GM12878 (cell line): ENCODE measurements at places on chromosomes 6 and 20. TPM values are rescaled to one million over a fixed set of nuclear protein-coding genes. Genes with fewer than 3 reads are reported as not detected.

DNA sequence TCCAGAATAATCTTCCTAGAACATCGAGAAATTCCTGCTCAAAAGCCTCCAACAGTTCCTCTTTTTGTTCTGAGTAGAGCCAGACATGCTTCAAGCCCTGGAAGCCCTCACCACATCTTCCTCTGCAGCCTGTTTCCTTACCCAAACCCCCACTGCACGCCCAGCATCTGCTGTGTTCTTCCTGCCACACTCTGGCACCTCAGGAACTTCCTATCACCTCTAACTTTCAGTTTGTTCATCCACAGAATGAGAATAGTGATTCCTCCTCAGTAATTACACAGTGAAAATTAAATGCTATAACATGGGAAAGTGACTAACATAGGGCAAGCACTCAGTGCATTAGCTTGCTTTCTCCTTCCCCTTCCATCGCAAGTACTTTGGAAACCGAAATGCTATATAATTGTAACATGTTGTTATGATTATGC, 26.3 kb downstream of the C6orf89 start:
- 0 out of 2 replicates have a peak overlapping the region, but pooled peaks have one; percentile 15 for H3K27ac ChIP-seq
- DNase-seq: peak; percentile 11
- H3K36me3 ChIP-seq: peaks cover 5% of the 10 kb centered on the region

DNA sequence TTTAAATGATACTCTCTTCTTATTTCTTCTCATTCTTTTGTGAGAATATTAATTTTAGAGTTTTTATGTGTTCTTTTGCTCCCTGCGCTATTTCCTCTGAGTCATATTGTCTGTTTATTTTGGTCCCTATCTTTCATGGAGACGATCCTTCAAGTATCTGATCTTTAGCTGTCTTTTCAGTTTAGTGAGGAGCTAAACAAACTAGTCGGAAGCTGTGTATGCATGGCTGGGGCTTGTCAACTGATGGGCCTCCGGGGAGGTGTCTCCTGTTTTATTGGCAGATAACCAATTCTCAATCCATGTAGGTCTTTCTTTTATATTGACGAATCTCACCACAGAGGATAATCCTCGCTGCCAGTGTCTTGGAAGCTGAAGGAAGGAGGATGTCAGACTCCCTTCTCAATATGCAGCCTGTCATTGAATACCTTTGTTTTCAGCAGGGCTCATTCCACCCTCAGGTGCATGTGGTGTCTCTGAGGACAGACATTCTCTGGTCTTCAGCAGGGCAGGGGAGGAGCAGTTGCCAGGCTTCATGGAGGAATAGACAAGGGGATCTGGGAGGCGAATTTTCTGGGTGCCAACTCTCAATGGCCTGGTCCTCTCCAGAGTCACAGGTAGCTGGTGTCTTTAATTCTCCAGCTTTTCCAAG, 64.9 kb downstream of the RNF182 start:
- no peak for DNase-seq
- H3K4me1 ChIP-seq: no peaks in the 10 kb centered on the region
- H3K36me3 ChIP-seq: no peaks in the 10 kb centered on the region
- no peaks in the 10 kb centered on the region; the same call in 1 of the 2 replicates for H3K27me3 ChIP-seq

DNA sequence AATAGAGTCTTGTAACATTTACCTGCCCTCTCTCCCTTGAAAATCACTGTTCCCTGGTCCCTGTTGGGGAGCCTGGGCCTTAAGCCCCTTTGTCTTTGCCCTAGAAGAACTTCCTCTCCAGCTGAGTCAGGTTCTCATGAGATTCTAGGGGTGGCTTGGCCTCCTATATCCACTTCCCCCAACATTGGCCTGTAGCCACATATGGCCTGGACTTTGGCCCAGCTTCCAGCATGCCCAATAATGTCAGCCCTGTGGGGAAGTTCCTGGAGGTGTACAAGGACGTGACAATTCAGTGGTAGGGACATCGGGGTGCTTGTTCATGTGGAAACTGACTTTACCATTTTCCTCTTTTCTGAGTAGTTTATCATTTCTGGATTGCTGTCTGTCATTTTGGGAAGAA, 17.2 kb upstream of the MAS1L start:
- peaks cover 9% of the 10 kb centered on the region for H3K4me1 ChIP-seq
- H3K27me3 ChIP-seq: 0 out of 2 replicates have a peak, but pooled peaks cover 1% of the 10 kb centered on the region

DNA sequence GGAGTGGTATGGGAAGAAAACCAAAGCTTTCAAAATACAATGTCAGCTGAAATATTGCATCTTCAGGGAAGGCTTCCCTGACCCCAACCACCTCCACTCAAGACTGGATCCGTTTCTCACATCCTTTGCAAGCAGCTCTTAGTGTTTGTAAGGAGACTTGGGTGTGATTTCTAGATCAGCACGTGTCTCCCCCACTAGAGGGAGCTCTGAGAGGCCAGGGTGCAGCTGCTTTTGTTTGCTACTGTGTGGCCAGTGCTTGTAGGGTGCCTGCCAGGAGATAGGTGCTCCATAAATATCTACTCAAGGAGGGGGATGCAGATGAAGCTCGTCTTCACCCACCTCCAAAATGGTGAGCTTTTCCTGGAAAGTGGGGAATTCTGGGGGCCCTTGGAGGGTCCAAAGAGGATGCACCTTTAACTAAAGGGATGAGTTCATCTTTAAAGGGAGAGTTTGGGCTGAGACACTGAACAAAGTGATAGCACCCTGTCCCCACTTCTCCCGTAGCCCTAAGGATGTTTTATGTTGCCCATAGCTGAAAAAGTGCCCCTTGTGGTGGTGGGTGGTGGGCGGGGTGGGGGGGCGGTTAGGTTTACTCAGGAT, 52.6 kb upstream of the MAFB start:
- no peak overlapping the region for H3K27ac ChIP-seq
- no peak overlapping the region for H3K4me3 ChIP-seq
- no peaks in the 10 kb centered on the region for H3K4me1 ChIP-seq
- 0 out of 2 replicates have a peak, but pooled peaks cover 6% of the 10 kb centered on the region for H3K27me3 ChIP-seq
- no peak for DNase-seq

DNA sequence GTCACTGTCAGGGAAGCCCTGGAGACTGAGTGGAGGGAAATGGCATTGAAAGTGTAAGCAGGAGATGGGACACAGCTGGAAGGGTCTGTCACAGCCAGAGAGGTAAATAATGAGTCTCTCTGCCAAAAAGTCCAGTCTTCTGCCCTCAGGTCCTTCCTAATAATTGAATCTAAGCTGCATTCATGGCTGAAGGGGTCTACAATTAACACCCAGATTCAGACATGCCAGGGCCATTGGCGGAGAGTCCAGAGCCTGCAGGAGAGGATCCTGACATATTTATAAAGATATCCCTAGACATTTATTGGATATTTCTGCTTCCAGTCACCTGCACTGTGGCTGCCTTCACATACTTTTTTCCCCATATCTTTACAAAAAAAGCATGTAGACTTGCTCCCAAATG, 89.0 kb downstream of the LRFN2 start:
- H3K27ac ChIP-seq: no peak overlapping the region
- no peak for DNase-seq
- no peaks in the 10 kb centered on the region for H3K4me1 ChIP-seq
- H3K36me3 ChIP-seq: no peaks in the 10 kb centered on the region
- no peak overlapping the region for H3K4me3 ChIP-seq

GRCh38 chr20:44733341-44734069, 12.2 kb upstream of the KCNK15 start:
- H3K4me3 ChIP-seq: no peak overlapping the region
- no peak overlapping the region for H3K27ac ChIP-seq
- no peak for DNase-seq
- H3K36me3 ChIP-seq: no peaks in the 10 kb centered on the region
- H3K4me1 ChIP-seq: peaks cover 7% of the 10 kb centered on the region

- no peaks in the 10 kb centered on the region for H3K27me3 ChIP-seq
- peaks cover 31% of the 10 kb centered on the region for H3K4me1 ChIP-seq
- H3K36me3 ChIP-seq: peaks cover 18% of the 10 kb centered on the region
- H3K27ac ChIP-seq: peak overlapping the region; percentile 32; the same call in 1 of the 2 replicates
- DNase-seq: no peak
Observed at GRCh38 chr6:132481189-132481588, 31.7 kb downstream of the STX7 start.

DNA sequence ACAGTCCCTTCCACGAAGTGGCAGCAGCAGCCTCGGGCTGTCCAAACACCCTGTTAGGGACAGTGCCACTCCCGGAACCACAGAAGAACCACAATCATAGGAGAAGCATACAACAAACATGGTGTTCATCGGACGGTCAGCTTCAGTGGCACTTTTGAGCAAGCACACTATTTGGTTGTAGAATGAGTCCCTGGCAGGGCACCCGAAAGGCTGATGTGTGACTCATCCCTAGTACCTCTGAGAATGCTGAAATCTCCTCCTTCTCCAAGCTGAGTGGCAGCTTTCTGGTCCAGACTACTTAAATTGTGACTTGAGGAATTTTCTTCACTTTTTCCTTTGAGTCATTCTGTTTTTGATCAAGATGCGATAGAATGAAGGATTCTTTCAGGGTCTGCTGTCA, 282.5 kb downstream of the ESR1 start:
- H3K36me3 ChIP-seq: no peaks in the 10 kb centered on the region
- no peak overlapping the region for H3K27ac ChIP-seq
- no peak overlapping the region for H3K4me3 ChIP-seq
- H3K27me3 ChIP-seq: no peaks in the 10 kb centered on the region; the same call in 1 of the 2 replicates
- H3K4me1 ChIP-seq: no peaks in the 10 kb centered on the region

- no peaks in the 10 kb centered on the region for H3K27me3 ChIP-seq
- H3K4me3 ChIP-seq: no peak overlapping the region
- no peak for DNase-seq
- H3K27ac ChIP-seq: no peak overlapping the region
Observed at GRCh38 chr6:46453216-46453615, 38.0 kb downstream of the RCAN2 start.

DNA sequence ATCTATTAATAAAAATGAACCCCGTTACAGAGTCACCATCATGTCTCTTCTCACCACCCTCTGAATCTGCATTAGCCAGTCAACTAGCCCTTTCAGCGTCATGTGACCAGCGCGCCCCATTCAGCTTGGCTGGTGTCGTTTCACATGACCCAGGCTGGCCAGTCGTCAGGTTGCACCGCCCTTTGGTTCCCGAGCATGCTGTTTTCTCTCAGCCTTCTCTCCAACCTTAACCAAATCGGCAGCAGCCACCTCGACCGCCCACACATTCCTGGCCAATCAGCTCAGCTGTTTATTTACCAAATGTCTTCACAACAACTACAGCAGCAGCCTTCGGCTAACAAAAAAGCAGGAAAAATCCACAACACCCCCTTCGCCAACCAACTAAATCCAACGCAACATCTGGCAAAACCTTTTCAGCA, 5.6 kb downstream of the SRSF3 start:
- DNase-seq: no peak
- H3K27me3 ChIP-seq: no peaks in the 10 kb centered on the region
- no peak overlapping the region for H3K27ac ChIP-seq
- H3K4me3 ChIP-seq: peak overlapping the region; percentile 73

DNA sequence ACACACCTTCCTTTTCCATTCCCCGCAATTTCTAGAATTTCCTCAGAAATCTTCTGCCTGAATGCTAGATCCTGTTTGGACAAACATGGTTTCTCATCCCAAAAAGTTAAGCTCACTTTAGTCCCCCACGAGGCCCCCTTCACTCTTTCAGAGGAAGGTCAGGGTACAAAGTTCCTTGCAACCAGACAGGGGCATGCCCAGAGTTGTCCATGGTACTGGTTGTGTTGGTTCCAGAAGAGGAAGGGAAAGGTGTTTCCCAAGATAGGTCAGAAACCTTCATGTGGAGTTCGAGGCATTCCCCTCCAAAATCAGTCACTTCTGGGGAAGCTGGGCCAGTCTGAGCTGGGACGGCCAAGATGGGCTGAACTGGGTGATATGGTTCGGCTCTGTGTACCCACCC, 167.6 kb upstream of the MAFB start:
- DNase-seq: no peak
- no peaks in the 10 kb centered on the region for H3K36me3 ChIP-seq

- no peak for DNase-seq
- H3K4me1 ChIP-seq: no peaks in the 10 kb centered on the region
- H3K4me3 ChIP-seq: no peak overlapping the region
- H3K36me3 ChIP-seq: no peaks in the 10 kb centered on the region
- H3K27me3 ChIP-seq: no peaks in the 10 kb centered on the region
- no peak overlapping the region for H3K27ac ChIP-seq
Observed at GRCh38 chr6:27742833-27743573, 169.2 kb downstream of the OR2B2 start.

GRCh38 chr20:61840779-61841455, 224.8 kb downstream of the TAF4 start:
- no peak for DNase-seq
- no peaks in the 10 kb centered on the region for H3K4me1 ChIP-seq
- H3K36me3 ChIP-seq: no peaks in the 10 kb centered on the region
- no peaks in the 10 kb centered on the region for H3K27me3 ChIP-seq
- H3K4me3 ChIP-seq: no peak overlapping the region

GRCh38 chr6:27650620-27651370, 177.9 kb upstream of the ZNF184 start:
- no peak overlapping the region for H3K27ac ChIP-seq
- DNase-seq: no peak
- no peaks in the 10 kb centered on the region for H3K27me3 ChIP-seq
- no peaks in the 10 kb centered on the region for H3K4me1 ChIP-seq
- 0 out of 2 replicates have a peak overlapping the region, but pooled peaks have one; percentile 5 for H3K4me3 ChIP-seq

- H3K4me1 ChIP-seq: no peaks in the 10 kb centered on the region
- H3K27ac ChIP-seq: no peak overlapping the region
Observed at GRCh38 chr6:100023798-100024197, 29.8 kb upstream of the MCHR2 start.

DNA sequence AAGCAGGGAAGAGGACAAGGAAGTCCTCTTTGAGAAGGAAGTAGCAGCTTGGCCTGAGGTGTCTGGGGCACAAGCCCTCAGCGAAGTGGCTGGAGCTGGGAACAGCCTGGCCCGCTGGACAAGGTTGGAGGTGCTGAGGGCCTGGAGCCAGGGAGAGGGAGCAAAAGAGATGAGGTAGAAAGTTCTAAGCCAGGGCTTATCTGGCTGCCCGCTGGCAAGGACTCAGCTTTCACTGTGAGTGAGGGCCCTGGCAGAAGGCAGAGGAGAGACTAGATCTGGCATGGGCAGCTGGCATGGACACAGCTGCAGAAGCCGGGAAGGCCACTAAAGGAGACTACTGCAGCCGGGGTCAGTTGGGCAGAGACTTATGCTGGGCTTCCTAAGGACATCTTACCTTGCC, 21.8 kb upstream of the PCMTD2 start:
- H3K27ac ChIP-seq: no peak overlapping the region
- H3K4me3 ChIP-seq: no peak overlapping the region
- no peaks in the 10 kb centered on the region for H3K27me3 ChIP-seq
- H3K36me3 ChIP-seq: no peaks in the 10 kb centered on the region

Gene DNMT3B
- 1.8 and 1.9 TPM in 2 replicates for total RNA-seq

Gene STMND1
- total RNA-seq: not detected in 2 replicates

Gene HSPA1L
- total RNA-seq: 1.5 and 1.6 TPM in 2 replicates
